A673 (cell line): ENCODE measurements at places on chromosomes 4 and X. TPM values are rescaled to one million over a fixed set of nuclear protein-coding genes. Genes with fewer than 3 reads are reported as not detected.

GRCh38 chr4:163922302-163922701 is 427.8 kb downstream of the TMA16 start:
- DNase-seq: no peak

DNA sequence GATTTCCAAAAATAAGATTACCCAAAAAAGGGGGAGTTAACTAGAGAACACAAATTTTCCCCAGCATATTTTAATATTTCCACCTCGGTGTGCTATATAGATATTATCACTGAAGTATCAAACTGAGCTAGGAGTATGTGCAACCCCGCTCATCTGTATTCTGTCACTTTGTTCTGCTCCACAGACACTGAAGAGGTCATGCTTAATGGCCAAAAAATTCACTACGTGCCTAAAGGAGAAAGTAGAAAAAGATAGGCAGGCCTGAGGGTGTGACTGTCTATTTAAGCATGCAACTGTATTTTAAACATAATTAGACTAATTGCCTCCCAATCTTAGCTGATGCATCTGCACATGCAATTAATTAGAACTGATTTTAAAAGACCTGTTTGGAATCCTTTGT is 24.5 kb downstream of the SH3RF1 start:
- no peak for DNase-seq

DNA sequence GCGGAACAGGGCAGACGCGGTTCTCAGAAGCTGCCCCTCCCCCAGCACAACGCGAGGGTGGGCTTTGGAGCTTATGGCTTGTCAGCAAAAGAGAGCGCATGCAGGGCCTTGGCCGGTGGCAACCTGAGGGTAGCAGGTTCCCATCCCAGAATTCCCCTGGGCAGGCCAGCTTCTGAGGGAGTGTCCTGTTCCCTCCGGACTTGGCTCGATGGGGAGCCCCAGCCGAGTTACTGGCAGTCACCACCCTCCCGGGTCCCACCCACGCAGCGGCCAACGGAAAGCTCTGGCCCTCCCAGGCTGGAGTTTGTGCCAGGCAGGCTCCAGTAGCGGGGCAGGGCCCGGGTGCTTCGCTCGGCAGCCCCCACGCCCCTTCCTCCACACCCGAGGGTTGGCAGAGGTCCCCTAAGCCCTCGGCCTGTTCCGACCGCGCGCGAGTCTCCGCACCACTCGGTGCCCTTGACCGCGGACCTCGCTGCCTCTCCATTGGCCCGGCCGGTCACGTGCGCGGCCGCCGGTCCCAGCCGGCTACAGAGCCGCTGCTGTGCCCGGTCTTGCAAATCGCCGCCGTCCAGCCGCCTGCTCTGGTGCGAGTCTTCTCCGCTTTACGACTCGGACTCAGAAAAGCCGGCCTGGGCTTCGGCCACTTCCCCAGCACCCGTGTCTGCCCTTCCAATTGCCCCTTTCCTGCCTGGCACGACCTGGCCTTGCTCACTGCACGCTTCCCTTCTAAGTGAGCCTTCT is 20.9 kb upstream of the MTM1 start:
- no peak for DNase-seq

DNA sequence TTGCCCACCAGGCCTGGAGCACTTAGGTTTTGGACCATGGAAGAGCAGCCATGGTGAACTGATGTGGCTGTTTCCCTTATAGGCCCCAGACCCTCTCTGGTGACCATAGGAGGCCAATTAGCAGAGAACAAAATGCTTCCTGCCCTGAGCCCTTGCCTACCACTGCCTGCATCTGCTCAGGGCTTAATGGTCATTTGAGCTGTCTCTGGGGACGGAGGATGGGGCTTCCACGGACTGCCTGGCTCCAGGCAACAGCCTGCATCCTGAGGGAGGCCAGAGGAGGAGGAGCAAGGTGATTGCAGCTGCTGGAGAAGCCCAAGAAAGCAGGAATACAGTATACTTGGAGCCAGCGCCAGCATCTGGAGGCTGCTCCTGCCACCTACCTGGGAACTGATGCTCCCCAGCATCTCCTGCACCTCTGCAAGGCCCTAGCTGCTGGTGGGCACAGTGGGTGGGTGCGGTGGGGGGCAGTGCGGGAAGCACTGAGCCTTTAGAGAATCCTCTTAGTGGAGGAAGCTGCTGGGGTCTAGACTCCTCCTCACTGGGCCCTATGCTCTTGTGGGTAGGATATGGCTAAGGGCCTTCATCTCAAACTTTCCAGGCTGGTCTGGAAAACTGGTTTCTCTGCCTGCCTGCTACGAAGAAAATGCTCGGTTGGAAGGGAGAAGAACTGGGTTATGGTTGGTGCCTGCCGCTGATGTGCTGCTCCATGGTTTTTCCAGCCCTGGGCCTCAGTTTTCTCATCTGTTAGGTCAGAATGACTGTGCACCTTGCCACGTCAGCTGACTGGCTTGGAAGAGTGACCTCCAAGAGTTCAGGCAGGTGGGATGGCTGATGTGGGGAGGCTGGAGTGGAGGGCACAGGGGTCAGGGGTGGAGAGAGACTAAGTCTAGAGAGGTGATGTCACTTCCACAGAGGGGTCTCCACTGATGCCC is 158.8 kb upstream of the PJA1 start:
- peak; percentile 58 for DNase-seq

DNA sequence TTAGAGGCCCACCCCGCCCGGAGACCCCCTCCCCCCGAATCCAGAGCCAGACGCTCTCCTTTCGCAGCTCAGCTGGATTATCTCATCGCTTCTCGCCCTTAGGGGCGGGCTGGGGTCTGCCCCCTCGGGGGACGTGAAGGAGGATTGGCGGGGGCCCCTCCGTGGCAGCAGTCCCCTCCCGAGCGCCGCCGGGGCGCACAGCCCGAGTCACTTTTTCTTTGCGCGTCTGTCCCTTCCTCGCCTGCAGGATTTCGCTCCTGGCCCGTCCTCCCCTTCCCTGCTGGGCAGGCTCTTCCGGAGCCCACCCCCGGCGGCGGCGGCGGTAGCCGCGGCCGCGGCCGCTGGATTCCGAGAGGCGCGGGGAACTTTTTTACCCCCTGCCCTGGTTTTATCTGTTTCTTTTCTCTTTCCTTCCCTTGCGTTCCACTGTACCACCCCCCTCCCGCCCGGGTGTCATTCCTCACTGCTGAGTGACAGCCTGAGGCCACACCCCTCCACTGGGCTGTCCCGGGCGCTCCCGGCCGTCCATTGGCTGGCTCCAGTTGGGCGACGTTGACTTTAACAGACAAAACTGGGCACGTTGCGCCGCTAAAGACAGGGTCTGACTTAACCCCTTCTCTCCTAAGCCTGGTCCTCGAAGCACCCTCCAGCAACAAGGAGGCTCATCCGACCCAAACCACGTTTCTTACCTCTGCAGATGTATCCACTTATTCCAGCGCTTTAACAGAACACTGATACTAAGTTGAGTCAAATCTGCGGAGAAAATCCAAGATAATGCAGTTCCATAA is 492 bp upstream of the NKX3-2 start:
- DNase-seq: peak; percentile 97

DNA sequence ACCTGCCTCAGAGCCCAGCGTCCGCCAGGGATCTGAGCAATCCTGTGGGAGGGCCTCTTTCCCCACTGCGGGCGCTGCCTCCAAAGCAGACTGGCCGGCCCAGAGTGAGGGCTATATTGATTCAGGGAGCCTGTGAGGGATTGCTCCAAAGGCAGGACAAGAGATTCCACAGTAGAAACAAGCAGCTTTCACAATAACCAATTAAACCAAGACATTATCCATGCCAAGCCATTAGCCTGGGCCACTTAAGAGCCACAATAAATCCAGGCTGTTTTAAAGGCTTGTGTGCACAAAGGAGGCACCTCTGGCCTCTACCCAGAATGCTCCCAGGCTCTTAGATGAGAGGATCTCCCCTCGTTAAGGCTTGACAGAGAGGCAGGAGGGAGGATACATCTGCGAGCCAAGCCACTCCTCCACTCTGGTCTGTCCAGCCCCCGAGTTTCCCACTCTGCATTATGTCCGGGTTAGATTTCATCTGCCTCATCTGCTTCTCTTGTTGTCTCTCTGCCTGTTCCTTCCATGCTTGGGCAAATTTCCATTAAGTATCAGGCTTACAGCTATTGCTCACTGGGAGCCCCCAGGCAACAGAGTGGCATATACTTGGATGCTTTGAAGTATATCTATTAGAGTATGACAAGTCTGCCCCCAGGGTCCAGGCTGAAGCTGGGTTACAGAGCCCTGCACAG is 357.9 kb downstream of the UNC5C start:
- peak; percentile 8 for DNase-seq

- no peak for DNase-seq
These were observed 16.8 kb downstream of the MORF4L2 start for GRCh38 chrX:103669745-103670144.

DNA sequence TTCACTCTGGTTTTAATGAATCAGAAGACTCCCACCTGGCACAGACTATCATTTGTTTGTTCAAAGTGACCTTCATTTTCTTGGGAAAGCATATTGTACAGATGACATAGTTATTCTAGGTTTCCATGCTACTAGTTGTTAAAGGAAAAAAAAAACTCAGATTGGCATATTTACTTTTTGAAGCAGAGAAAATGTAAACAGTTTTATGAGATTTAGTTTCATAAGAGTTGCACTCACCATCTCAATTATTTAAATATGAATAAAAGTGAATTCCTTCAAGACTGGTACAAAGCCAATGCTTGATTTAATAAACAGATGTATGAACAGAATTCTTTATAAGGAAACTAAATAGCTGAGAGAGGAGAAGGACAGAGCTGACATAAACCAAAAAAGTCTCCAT is 280.3 kb upstream of the UGT8 start:
- no peak for DNase-seq

GRCh38 chrX:1392376-1393068 is 609 bp upstream of the SLC25A6 start:
- DNase-seq: peak; percentile 87

- DNase-seq: no peak
These were observed 68.1 kb downstream of the APBB2 start for GRCh38 chr4:41146196-41146595.

GRCh38 chr4:7444731-7445130 is 10.0 kb upstream of the PSAPL1 start:
- DNase-seq: no peak

DNA sequence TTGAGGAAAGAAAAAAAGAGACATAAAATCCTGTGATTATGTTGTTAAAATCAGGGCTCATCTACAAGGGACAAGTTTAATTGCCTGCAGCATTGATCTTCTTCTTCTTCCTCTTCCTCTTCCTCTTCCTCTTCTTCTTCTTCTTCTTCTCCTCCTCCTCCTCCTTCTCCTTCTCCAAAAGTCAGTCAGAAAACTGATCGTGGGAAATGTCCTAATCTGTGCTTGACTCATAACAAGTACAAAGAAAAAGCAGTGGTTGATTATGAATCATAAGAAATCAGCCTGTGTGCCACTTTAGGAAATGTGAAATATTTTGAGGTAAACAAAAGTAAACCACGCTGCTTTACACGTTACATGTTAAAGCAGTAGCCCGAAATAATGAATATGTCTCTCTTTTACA is 2.7 kb upstream of the ATP10D start:
- DNase-seq: no peak

DNA sequence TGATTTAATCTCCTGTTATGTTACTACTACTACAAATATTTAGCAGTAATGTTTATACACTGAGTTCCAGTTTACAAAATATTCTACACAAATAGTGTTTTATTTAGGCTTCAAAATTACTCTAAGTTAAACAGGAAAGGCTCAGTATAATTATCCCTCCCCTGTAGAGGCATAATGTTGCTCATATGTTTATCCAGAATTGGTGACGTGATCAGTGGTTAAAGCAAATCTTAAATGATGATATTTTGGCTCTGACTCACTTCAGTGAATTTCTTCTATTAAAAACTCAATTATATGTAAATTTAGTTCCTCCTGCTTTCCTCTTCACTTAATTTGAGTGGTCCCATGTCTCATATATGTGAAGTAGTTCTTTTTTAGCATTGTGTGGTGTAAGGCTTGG is 438.5 kb downstream of the ADGRL3 start:
- DNase-seq: no peak

- DNase-seq: no peak
These were observed 331.3 kb upstream of the SFRP2 start for GRCh38 chr4:154120006-154120676.

The FAM236D gene
- not detected in 2 replicates for total RNA-seq

The RPGR gene
- total RNA-seq: 12.3 and 15.1 TPM in 2 replicates

The FAM9B gene
- total RNA-seq: 0.19 TPM in 1 of 2 replicates, not detected in the other

The CTAG1A gene
- total RNA-seq: not detected in 2 replicates
